ENCODE measurements at places on chromosomes 4 and X.

DNA sequence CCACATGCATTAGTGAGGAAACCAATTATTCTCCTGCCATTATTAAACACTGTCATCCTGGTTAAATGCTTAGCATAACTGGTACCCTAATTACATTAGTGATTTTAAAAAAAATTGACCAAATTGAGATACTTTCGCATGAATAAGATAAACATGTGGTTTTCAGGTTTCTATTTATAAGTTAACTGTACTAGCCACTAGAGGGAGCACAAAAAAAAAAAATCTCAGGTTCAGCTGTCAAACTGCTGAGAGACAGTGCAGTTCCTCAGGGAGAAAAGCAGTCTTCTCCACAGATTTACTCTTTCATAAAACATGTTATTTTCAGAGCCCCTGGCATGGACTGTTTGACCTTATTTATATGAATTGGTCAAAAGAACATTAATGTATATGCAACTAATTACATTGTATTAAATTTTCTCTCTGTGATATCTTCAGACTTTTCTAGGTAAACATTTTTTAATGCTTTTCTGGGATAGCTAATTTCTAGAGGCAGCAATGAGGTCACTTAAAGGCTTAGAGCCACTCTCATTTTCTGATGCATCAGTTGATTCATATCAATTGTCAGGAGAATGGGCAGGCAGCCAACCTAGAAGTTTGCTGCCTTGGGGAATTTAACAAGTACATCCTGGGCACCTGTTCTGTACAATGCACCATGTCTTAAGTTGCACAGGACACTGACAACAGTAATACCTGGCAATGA, 167.5 kb downstream of the CDS1 start:
- DNase-seq, result peak; percentile 40

- DNase-seq, result no peak
Measured at GRCh38 chrX:34365471-34365870, 233.4 kb upstream of the FAM47A start.

DNA sequence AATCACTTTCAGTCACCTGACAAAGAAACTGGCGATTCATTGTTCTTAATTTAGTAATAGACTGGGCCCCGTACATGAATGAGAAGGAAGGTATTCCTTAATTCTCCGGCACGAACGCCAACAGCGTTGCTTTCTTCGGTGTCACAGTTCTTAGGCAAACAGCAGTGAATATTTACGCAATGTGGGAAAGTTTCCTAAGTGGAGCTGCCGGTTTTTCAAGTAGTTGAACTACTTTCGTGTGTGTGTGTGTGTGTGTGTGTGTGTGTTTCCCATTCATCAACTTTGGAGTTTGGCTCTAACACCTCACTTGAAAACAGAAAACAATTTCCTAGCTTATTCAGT, 651 bp downstream of the NXT2 start:
- DNase-seq, result peak; percentile 10

GRCh38 chr4:156569535-156569934, 402.1 kb downstream of the PDGFC start:
- DNase-seq, result no peak

DNA sequence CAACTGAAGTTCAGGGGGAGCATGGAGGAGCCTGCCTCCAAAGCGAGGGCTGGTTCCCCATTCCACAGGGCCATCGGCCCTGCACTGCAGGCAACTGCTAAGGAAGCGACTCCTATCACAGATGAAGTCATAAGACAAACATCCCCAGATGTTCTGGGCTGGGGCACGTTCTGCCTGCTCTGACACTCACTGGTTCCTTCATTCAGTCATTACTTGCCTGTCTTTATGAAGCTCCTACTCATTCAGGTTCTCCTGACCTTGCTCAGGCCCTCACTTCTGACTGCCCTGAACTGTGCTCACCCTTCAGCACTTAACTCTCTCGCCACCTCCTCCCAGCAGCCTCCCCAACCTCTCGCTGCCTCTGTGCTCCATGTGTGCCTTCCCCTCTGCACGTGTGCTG, 2.5 kb upstream of the SLC2A9 start:
- DNase-seq, result no peak

DNA sequence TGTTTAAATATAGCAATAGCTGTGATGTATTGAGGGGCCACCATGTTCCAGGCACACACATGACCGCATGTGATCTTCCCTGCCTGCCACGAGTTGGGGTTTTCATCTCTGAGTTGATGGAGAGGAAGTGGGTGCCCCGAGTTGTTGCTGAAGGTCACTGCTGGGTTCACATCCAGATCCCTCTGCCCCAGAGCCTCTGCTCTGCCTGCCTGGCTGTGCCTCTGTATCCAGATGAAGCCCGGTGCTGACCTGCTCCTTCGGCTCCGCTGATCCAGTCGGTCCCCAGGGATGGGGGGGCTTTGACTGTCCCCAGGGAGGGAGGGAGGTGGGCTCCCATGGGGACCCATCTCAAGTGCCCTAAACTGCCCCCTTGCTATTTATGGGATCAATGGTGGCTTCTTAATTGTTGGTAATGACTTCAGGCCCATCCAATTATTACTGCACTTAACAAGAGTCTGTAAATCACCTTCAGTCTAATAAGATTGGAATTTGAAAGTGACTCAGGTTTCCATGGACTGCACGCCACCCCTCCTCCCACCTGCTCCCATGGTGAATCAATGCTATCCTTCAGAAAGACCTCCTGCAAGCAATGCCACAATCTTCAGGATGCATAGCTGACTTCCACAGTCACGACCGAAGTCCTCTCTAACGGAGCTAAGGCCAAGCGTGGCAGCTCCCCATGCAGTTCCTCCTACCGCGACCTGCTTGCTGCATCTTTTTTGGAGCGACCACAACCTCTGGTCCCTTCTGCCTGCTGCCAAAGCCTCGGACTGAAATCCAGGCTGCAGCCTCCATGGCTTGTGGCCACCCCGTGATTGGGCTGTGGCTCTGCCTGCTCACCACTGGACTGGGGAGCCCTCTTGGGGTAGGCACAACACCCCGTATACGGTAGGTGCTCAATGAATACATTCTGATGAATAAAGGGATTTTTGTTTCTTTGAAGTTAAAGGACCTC, 73.1 kb downstream of the CPZ start:
- no peak for DNase-seq

- no peak for DNase-seq
Measured at GRCh38 chr4:99710681-99711345, 53.2 kb upstream of the C4orf54 start.

GRCh38 chr4:42197341-42197740, 44.9 kb upstream of the BEND4 start:
- no peak for DNase-seq

- no peak for DNase-seq
Measured at GRCh38 chr4:4254666-4255065, 6.6 kb upstream of the TMEM128 start.

GRCh38 chrX:140767646-140768045, 58.1 kb downstream of the LINC00632 start:
- DNase-seq, result no peak

Measured in K562 (cell line).